Lower leg skin (tissue), 4 donors: ENCODE measurements at places on chromosomes 1 and 21. TPM values are rescaled to one million over a fixed set of nuclear protein-coding genes. Genes with fewer than 3 reads are reported as not detected.
A peak's percentile ranks its signal among the peaks of the same experiment; 100 is the strongest.

- DNase-seq, result no peak
Measured at GRCh38 chr1:112423207-112423606, 27.2 kb downstream of the CTTNBP2NL start.

DNA sequence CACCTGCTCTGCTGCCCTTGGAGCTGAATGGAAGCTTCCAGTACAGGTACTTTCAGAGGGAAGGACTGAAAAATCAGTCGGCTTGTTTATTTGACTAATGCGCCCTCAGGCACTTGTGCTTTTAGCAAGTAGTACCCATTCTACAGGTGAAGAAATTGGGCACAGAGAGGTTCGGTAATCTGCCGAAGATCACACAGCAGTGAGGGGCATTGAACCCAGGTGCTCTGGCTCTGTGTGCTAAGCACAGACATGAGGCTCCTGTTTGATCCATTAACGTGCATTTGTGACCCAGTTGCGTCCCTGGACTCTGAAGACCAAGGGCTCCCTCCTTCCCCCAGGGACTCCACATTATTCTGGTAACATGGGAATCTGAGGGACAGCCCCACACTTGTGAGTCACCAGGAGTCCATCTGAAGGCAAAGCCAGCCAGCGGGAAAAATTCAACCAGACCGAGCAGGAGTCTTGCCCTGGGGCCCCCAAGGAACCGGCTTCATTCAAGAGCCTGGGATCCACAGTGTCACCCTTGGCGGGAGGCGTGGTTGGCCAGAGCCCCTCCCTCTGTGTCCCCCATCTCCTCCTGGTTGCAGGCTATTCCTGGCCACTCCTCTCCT, 192.4 kb upstream of the ARHGEF16 start:
- DNase-seq, result no peak

DNA sequence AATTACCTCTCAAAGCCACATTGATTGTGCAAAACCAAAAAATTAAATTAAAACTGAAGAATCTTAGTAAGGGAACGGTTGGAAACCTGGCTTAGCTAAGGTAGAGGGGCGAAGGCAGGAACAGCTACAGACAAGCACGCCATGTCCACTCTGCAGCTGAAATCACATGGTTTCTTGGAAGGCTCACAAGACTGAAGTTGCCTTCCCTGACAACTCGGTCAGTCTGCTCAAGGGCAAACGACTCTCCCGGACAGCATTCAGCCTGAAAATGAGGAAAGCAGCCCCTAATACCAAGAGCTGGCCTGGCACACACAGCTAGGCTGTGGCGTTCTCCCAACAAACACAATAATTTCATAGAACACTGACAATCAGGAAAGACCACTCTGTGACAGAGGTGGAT, 22.7 kb upstream of the BECN2 start:
- DNase-seq, result no peak

GRCh38 chr21:45293220-45293725, 5.6 kb upstream of the POFUT2 start:
- no peak for DNase-seq

- DNase-seq, result no peak
Measured at GRCh38 chr21:39055167-39055767, 128.0 kb downstream of the PSMG1 start.

DNA sequence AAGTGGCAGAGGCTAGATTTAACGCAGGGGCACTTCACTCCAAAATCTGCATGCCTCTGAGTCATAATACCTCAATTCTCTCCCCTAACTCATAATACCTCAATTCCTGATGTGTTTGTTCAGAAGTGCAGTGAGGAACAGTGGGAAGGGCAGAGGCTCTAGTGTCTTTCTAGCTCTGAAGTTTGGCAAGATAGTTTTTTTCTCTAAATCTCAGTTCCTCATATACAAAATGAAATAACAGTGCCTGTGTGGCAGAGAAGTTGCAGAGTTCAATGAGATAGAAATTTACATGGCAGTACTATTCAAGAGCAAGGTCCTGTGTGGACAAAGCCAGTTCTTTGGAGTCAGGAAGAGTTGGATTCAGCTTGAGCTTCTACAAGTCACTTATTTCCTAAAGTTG, 9.8 kb downstream of the JUN start:
- DNase-seq, result no peak

GRCh38 chr21:16070207-16070651, 340.4 kb downstream of the USP25 start:
- DNase-seq, result no peak

DNA sequence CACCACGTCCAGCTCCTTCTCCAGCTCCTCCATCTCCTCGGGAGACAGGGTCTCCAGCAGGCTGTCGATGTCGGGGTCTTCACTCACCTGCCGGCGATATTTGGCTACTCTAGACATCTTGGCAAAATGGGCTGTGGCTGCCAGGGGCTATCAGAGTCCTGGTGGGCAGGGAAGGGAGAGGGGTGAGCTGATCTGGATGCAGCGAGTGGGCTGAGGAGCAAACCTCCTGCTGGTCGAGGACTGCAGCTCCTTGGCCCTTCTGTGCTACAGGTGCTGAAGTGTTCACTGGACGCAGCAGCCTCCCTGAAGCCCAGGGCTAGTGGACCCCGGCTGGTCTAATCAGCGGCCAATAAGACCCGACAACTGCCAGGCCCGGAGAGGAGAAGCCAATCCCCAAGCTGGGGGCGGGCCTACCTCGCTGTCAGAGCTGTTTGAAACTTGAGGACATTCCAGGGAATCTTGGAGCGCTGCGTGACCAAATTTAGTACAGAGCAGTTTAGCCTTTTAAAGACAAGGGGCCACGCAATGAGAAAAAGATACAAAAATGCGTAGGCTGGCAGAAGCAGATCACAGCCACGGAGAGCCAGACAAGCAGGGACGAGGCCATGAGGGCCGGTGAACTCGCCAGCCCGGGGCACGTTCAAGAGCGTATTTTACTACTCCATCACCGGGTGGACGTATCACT, at the start of gene LMOD1:
Gene LMOD1, minus strand, starts transcription at position 325 of the 685 bp plus-strand sequence. Its CDS starts 208 bp downstream, at position 117.
- peak; percentile 94 for DNase-seq

DNA sequence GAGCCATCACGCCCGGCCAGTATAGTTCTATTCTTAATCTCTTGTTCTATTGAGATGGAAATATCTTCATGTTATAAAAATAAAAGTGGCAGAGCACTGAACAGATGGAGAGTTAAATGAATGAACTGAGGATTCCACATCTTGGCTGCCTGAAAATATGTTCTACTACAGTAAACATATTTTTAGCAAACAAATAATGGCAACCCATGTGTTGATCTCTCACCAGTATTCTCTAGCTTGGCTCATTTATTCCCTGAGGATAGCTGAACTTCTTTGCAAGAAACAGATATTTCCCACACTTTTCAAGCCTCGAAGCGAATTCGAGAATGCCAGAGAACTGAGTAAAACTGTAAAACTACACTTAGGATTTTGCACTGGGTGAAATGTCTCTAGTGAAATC, 58.9 kb downstream of the DIRAS3 start:
- DNase-seq, result no peak

GRCh38 chr1:183198463-183198862, 12.4 kb downstream of the LAMC2 start:
- peak; percentile 71 for DNase-seq

DNA sequence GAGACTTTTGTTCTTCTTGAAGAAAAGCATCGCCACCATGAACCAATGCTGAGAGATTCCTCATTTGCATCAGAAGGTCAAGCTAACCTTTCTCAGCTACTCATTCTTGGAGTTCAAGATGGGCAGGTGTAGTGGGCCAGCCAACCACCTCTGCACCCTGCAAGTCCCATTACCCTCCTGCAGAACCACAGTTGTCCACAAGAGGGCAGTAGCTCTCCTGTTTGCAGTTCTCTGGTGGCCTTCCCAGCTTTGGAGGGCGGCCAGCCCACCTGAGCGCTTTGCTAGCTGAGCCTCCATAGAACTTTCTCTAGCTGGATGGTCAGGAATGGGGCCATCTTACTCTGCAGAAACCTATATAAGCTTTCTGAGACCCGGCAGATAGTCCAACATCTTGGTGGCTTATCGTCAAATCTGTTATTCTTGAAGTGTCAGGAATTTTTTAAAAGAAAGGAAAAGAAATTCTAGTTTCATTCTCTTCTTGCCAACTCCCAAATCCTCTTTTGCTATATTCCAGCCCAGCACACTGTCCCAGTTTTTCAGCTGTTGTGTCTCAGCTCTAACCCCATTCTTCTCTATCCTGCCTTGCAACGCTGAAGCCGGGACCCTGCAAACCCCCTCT, 11.0 kb upstream of the LMX1A start:
- DNase-seq, result peak; percentile 79

DNA sequence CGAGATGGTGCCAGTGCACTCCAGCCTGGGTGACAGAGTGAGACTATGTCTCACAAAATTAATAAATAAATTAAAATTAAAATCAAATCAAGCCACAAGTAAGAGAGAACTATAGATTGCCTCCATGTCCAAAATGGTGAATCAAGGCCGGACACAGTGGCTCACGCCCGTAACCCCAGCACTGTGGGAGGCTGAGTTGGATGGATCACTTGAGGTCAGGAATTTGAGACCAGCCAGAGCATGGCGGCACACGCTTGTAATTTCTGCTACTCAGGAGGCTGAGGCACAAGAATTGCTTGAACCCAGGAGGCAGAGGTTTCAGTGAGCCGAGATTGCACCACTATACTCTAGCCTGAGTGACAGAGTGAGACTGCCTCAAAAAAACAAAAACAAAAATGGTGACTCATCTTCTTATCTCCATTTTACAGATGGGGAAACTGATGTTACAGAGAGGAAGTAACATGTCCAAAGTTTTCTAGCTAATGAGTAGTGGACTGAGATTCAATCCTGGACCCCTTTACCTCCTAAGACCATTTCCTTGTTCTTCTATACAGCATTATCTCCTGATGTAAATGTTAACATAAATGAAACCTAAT, 99.0 kb upstream of the HNRNPU start:
- no peak for DNase-seq

DNA sequence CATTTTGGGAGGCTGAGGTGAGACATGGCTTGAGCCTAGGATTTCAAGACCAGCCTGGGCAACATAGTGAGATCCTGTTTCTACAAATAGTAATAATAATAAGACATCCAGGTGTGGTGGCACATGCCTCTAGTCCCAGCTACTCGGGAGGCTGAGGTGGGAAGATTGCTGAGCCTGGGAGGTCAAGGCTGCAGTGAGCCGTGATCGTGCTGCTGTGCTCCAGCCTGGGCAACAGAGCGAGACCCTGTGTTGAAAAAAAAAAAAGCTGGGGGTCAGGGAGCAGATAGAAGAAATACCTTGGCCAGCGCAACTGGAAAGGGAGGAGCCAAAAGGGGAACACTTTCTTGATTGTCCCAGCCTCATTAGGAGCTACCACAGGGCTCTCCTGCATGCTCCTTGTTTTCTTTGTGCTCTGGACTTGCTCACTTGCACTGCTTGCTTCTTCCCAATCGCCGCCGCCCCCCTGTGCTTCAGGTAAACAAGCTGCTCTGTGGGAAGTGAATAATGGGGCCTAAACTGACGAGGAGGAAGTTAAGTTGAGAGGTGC, 31.1 kb downstream of the PBX1 start:
- DNase-seq, result no peak

DNA sequence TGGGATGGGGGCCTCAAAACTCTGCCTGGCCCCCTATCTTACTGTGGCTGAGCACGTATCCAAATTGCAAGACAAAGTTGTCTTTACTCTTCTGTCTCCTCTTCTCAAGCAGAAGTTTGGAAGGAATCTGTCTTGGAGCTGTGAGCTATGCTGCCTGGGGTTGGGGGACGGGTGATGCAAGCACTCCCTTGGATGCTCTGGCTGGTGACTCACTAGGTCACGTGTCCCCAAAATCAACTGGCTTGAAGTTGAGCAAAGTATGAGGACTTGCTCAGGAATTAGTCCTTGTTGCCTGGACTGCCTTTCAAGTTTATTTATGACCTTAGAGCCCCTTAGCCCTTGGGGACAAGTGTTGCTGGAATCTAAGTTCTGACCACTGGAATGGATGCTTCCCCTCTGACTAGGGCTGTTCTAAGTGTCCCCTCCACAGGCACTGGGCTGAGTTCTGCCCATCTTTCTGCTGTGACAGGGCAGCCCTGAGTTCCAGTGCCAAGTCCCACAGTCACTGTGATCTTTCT, 269.5 kb downstream of the HHAT start:
- peak; percentile 22 for DNase-seq

GRCh38 chr1:31482482-31483011, 69.5 kb downstream of the SERINC2 start:
- DNase-seq, result no peak

DNA sequence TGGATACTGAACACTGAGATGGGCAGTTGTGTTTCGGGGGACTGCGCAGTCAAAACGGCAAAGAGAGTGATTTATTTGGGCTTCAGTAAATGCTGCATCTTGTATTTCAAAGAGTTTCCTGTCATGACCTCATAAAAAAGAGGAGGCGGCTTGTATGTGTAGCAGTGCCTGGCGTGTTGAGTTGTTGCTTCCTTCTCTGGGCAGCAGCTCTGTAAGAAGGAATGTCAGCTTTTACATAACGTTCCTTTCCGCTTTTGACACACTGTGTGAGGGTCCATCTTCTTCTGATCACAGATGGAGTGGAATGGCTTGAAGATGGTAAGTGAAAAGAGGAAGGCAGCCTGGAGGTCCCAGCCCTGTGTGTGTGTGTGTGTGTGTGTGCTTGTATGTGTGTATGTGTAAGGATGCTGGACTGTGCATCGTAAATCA, 941 bp downstream of the ELAVL4 start:
- no peak for DNase-seq

DNA sequence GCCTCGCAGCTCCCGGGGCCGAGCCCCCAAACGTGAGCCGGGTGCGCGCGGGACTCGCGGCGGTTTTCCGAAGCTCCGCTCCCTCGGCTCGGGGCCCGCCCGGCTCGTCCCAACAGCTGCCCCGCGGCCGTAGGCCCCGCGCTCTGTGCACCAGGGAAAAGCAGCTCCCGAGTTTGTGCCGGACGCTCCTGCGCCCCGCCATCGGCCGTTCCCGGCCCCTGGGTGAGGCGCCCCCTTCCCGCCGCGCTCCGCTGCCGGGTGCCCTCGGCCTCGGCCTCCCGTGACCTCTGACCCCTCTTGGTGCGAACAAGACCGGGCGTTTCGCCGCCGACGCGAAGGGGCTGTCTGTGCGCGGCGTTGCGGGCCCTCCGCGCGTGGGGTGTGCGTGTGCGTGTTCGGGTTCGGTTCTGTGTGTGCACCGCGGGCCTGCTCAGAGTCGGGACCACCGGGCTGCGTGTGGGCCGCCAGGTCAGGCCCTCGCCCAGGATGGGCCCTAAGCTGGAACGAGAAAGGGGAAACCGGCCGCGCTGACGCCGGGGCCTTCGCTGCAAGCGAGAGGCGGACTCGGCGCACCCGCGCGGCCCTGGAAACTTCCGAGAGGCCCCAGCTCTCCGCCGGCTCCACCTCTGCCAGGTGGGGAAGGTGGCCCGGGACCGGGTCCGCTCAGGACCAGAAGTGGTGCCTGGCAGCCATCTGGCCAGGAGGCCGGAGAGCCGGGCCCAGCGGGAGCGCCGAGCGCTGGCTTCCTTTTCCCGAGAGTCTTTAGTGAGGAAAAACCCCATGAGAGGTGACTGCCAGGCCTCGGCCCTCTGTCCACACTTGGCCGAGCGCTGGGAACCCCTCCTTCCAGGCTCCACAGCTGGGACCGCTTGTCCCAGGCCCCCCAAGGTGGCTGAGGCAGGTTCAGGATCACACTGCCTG, 1.9 kb downstream of the PRDM16 start:
- DNase-seq, result no peak

The LCE4A gene
- total RNA-seq, result 6.7 TPM

The RSPH1 gene
- total RNA-seq, result 2.4 TPM

The KDM1A gene
- total RNA-seq, result 47.9 TPM

The RC3H1 gene
- 30.9 TPM for total RNA-seq

The GSTM1 gene
- total RNA-seq, result not detected

The KLHDC7A gene
- total RNA-seq, result 0.15 TPM
